CD4-positive, alpha-beta T cell treated with Interleukin-6 at 100 ng/mL for 8 hours (primary cell): ENCODE measurements at places on chromosomes 16 and 17.

GRCh38 chr16:58605562-58605961 is 24.1 kb downstream of the CNOT1 start:
- DNase-seq: no peak

GRCh38 chr16:52068447-52069074 is 478.4 kb downstream of the TOX3 start:
- no peak for DNase-seq

GRCh38 chr17:37607637-37608331 is 1.4 kb downstream of the SYNRG start:
- DNase-seq: peak; percentile 58

- no peak for DNase-seq
These were observed 134.8 kb upstream of the IRX6 start for GRCh38 chr16:55189224-55189623.

GRCh38 chr16:86573646-86574508 is 4.5 kb upstream of the FOXL1 start:
- DNase-seq: no peak

DNA sequence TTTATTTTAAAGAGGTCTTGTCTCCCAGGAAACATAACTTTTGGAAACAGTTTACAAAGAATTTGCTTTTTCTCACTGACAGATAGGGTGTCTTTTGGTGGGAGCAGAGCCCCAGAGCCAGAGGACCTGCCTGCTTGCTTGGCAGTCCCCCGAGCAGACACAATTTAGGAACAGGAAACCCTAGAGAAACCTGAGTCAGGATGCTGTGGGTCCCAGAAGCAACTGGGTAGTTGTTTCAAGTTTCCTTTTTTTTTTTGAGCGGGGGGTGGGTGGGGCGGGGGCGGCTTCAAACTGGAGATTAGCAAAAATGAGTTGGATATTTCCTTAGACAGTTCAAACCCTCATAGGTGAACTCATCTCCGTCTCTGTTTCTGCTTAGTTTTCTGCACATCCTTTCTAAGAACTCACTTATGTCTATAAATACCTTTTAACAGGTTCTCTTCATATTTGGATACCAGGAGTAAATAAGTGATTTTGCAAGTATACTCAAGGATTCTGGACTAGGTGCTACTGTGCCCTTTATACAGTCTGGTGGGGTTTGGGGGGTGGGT is 135.1 kb downstream of the PRKCA start:
- no peak for DNase-seq

DNA sequence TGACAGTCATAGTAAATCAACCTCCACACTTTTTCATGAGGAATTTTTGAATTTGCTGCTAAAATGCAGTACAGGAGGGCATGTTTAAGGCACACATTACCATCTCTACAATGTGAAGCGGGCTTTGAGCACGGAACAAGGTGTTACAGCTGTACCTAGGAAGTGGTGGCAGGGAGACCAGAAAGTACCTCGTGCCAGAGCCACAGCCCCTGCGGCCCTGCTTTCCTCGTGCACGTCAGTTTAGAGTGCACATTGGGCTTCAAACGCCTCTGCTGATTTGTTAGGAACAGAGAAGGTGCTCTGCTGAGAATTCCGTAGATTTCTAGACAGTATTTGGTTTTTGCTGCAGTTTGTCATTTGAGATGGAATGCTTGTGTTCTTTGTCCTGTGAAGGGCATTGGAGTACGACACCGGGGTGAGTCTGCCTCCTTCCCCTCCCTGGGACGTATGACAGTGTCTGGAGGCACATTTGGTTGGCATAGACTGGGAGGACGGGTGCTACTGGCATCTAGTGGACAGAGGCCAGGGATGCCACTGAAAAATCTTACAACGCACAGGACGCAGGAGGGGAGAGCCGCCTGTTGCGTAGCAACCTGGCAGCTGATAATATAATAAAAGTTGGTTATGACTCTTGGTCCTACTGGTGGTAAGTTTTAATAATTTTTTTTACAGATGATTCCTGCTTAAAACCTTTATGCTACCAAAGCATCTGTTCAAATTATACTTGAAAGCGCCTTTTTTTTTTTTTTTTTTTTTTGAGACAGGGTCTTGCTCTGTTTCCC is 9.1 kb downstream of the FOXK2 start:
- no peak for DNase-seq

- DNase-seq: no peak
These were observed 51.6 kb downstream of the N4BP1 start for GRCh38 chr16:48558371-48558841.

- DNase-seq: no peak
These were observed 1.8 kb downstream of the KRT15 start for GRCh38 chr17:41516830-41517283.

DNA sequence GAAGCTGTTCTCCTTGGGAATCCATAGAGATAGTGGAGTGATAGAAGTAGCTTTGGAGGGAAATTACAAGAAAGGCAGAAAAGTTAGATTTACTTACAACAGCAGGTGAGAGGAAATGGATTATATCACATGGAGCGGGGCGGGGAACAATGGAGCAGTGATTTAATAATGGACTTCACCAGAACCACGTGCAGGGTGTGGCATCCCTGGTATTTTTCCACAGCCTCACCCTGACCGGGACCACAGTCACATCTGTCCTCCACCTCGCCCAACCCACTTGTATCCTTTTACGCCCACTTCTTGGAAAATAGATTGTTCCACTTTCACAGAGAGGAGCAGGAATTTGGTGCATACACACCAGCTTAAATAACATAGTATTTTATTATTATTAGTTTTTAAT is 15.9 kb upstream of the CYB5B start:
- no peak for DNase-seq

GRCh38 chr17:64240741-64241347 is 22.2 kb downstream of the TEX2 start:
- no peak for DNase-seq

- DNase-seq: peak; percentile 75
These were observed at the start of gene CD7 for GRCh38 chr17:82317394-82318168. Gene CD7 (minus strand): TSS chr17:82317608. CDS start chr17:82317495, 113 bp downstream.

- DNase-seq: no peak
These were observed 17.6 kb downstream of the C16orf74 start for GRCh38 chr16:85733155-85733838.

GRCh38 chr16:87046235-87046634 is 271.0 kb downstream of the C16orf95 start:
- DNase-seq: no peak

DNA sequence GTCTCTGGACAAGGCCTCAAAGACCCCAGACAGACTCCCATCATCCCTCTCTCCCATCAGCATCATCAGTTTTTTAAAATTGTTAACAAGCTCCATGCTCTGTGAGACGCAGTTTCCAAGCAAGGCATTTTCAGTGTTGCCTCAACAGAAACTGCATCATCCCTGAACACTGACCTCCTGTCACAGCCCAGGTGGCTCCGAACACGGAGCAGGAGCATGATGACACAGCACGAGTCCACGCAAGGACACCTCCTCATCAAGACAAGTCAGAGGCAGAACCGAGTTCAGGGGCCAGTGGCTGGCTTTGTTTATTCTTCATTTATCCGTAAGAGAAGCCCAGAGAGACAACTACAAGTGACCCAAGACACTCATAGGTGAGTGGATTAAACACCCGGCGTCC is 91.4 kb downstream of the ANKRD11 start:
- no peak for DNase-seq

GRCh38 chr16:87210894-87211293 is 106.3 kb downstream of the C16orf95 start:
- DNase-seq: no peak

DNA sequence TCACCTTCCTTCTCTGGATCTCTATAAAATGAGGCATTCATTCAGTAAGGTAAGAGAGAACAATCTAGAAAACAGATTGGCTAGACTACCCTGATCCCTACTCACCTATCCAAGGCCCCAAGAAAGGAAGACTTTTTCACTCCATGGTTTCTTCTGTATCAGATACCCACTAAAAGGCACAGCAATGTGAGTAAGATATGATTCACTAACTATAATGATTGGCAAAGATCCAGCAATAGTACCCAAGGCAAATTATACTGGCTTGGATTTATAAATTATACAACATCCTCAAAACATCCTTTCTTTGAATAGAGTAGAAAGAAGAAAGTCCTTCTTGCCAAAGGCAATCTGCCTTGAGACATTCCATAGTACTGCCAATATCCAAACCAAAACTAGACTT is 1432.0 kb upstream of the GOT2 start:
- DNase-seq: no peak

DNA sequence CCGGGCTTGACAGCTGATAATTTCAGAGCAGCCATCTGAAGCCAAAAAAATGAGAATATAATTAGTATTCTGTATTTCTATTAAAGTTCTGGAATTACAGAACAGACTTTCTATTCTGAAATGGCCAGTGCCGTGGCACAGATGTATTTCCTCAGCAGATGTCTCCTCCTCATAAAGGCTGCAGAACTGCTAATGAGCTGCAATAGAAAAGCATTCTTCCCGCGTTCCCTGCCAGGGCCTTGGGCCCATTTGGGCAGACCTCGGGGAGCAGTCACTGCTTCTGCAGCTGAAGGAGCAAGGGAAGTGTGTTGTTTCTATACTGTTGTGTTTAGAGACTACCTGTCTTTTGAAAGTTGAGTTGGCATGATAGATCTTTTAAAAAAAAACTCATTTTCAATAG is 152.6 kb upstream of the CACNG5 start:
- DNase-seq: no peak

- DNase-seq: no peak
These were observed 68.6 kb downstream of the SDK2 start for GRCh38 chr17:73575470-73576221.

GRCh38 chr17:28033972-28034714 is 8.3 kb upstream of the NLK start:
- DNase-seq: no peak

GRCh38 chr17:57021226-57021940 is 43.5 kb downstream of the SCPEP1 start:
- DNase-seq: no peak

DNA sequence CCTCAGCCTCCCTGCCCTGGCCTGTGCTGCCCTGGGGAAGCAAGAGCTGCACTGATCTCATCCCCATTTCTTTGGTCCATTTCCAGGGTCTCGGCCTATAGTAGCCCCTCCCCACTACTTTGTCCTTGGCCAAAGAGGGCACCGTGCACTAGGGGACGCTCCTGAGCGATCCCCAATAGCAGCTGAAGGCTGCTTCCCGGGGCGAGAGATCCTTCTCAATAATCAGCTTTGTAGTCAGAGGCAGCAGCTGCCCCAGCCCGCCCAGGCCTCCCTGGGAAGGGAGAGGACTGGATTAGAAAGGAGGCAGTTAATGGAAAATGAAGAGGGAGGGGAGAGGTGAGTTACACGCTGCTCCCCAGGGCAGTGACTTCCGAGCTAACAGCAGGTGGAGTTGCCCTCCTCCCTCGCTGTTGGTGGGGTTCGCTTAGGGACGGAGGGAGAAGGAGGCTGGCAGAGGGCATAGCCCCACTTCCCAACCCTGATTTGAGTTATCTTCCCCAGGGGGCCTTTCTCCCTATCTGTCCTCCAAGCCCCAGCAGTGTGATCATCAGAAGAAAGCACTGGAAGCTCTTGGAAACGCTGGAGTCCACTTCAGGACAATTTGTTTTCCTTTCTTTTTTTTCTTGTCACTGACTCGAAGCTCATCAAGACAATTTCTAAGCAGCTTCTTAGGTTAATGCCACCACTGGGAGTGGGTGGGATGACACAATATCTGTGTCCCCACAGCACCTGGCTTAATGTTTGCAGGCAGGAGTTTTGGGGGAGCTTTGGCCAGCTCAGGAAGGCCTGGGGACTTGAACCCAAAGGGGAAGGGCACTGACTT is 2.6 kb downstream of the MXRA7 start:
- no peak for DNase-seq

GRCh38 chr16:56603589-56603988 is 4.8 kb upstream of the MT2A start:
- peak; percentile 29 for DNase-seq

- DNase-seq: no peak
These were observed 211.9 kb downstream of the GSG1L start for GRCh38 chr16:27851586-27851985.

- DNase-seq: no peak
These were observed 893 bp downstream of the TRIM25 start for GRCh38 chr17:56913000-56913311.

DNA sequence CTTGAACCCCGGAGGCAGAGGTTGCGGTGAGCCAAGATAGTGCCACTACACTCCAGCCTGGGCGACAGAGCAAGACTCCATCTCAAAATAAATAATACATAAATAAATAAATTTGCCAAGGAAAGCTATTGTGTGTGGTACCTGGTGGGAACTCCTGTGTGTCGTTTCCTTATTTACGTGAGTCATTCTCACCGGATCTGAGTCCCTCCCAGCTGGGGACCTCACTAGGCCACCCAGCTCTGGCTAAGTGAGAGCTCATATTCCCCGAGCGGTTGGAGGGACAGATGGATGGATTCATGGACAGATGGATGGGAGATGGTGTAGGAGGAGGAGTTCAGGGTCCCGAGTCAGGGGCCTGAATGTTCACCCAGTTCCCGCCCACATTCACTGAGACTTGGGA is 22.9 kb upstream of the C1QL1 start:
- no peak for DNase-seq

- DNase-seq: no peak
These were observed 6.4 kb downstream of the WNT3 start for GRCh38 chr17:46811978-46812583.

- DNase-seq: no peak
These were observed 4.4 kb upstream of the UNK start for GRCh38 chr17:75779987-75780889.

DNA sequence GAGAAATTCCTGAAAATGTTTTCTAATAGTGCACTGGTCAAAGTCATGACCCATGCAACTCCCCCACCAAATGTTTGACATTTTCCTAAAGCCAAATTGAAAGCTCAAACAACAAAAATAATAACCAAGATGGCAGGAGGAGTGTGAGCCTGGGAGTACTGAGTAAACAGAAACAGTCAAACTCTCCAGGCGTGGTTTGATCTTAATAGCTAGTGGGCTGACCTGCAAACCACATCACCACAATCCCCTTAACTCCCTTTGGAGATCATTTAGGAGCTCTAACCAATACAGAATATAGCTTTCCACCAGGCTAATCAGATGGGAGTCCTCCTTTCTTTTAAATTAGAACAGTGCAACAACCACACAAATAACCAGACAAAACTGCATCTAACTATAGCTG is 19.2 kb upstream of the MEIOC start:
- DNase-seq: no peak

- peak; percentile 50 for DNase-seq
These were observed 532 bp downstream of the KDM6B start for GRCh38 chr17:7834542-7834956.

- no peak for DNase-seq
These were observed 685 bp upstream of the MPG start for GRCh38 chr16:77273-77806.
